Effector memory CD8-positive, alpha-beta T cell (primary cell): ENCODE measurements at places on chromosomes 11 and 22.

DNA sequence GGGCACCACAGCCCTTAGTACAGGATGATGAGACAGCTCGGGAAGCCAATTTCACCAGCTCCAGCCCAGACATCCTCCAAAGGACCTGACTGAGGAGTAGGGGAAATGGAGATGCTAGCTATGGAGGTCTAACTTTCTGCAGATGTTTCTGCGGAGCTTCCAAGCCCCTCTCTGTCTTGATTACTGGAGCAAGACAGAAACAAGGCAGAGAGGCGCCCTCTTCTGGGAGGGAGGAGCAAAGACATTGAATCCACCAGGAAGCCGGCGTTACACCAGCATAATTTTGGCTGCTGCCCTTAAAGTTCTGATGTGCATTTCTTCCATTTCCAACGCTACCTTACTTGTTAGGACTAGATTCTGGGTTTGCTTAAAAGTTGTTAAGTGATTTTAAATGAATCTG, 107.3 kb upstream of the HSD17B12 start:
- H3K36me3 ChIP-seq = no peaks in the 10 kb centered on the region
- H3K4me1 ChIP-seq = peaks cover 5% of the 10 kb centered on the region
- no peak overlapping the region for H3K4me3 ChIP-seq
- H3K27ac ChIP-seq = no peak overlapping the region

DNA sequence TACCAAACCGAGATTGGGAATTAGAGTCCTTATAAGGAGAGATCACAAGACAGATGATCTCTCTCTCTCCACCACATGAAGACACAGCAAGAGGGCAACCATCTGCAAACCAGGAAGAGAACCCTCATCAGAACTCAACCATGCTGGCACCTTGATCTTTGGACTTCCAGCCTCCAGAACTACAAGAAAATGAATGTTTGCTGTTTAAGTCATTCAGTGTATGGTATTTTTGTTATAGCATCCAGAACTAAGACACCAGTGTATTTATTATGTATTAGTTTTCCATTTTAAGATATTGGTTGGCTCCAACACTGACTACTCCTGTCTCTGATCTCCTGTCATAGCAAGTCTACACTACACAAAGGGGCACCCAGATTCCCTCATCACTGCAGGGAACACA, 86.9 kb downstream of the CCDC34 start:
- peaks cover 10% of the 10 kb centered on the region for H3K27me3 ChIP-seq
- DNase-seq = no peak
- H3K4me3 ChIP-seq = no peak overlapping the region

GRCh38 chr11:12430351-12430750, 53.0 kb downstream of the PARVA start:
- no peak for DNase-seq
- no peaks in the 10 kb centered on the region for H3K36me3 ChIP-seq
- no peak overlapping the region for H3K27ac ChIP-seq
- no peaks in the 10 kb centered on the region for H3K4me1 ChIP-seq

DNA sequence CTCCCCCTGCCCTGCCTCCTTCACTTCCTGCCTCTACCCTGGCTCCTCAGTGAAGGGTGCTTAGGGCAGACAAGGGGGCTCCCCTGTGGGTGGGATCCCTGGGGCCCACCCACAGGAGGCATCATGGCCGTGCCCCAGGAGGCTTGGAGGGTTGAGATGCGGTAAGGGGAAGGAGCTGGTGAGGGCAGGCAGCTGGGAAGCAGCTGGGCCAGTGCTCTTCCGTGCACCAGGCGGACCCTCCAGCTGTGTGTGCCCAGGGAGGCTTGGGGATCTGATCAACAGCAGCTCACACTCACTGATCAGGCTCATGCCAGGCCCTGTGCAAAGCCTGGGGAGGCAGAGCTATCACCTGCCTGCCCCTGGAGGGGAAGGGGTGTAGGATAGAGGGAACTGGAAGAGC, 59.3 kb upstream of the TTLL12 start:
- H3K36me3 ChIP-seq = no peaks in the 10 kb centered on the region
- no peaks in the 10 kb centered on the region for H3K4me1 ChIP-seq
- H3K27ac ChIP-seq = no peak overlapping the region
- H3K27me3 ChIP-seq = no peaks in the 10 kb centered on the region

DNA sequence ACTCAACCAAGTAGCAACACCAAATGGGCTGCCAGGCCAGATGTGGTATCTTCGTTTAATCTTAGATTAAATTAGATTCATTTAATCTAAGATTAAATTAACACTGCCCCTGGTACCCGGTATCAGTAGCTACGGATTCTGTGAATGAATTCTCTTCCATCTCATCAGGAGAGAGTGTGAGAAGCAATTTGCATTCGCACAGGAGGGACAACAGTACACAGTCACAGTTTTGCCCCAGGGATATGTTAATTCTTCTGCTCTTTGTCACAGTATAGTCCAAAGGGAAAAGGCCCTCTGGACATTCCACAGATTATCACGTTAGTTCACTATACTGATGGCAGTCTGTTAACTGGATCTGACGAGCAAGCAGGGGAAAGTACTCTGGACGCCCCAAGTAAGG, 22.9 kb downstream of the ASCL2 start:
- H3K27ac ChIP-seq = no peak overlapping the region
- no peaks in the 10 kb centered on the region for H3K4me1 ChIP-seq
- no peak for DNase-seq
- H3K36me3 ChIP-seq = no peaks in the 10 kb centered on the region
- no peak overlapping the region for H3K4me3 ChIP-seq
- peaks cover 12% of the 10 kb centered on the region for H3K27me3 ChIP-seq

DNA sequence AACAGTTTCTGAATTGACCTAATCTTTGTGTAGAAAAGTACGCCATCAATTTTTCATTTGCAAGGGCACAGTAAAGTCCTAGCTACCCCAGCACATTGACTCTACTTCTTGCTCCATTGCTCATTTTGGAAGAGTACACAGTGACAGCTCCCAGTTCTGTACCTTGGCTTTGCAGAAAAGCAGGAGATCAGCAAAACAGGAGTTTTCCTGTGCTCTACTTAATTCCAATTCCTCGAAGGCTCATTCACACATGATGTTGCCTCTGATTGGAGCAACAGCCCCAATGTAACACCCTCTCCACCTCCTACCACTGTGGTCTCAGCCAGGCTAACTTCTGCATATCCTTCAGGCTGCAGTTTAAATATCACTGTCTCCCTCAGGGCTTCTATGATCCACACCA, 118.7 kb downstream of the PAX6 start:
- no peak for DNase-seq
- no peak overlapping the region for H3K27ac ChIP-seq
- no peaks in the 10 kb centered on the region for H3K27me3 ChIP-seq
- no peak overlapping the region for H3K4me3 ChIP-seq
- peaks cover 14% of the 10 kb centered on the region for H3K4me1 ChIP-seq

DNA sequence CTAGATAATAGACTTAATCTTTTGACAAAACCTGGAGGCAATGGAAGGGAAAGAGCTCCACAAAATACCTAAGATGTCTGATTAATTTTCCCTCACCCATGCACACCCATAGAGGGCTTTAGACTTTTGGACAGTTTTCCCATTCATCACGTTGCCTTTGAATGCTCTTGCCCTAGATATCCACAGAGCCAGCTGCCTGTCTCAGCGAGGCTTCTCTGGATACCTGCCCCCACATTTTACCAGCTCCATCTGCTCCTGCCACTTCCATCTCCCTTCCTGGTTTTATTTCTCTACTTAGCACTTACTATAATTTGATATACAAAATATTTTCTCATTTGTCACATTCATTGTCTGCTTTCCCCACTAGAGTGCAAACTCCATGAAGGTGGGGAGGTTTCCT, 136.8 kb downstream of the FDX1 start:
- H3K36me3 ChIP-seq = peaks cover 2% of the 10 kb centered on the region
- H3K4me1 ChIP-seq = peaks cover 9% of the 10 kb centered on the region
- H3K27ac ChIP-seq = no peak overlapping the region
- H3K4me3 ChIP-seq = peak overlapping the region; percentile 4
- no peaks in the 10 kb centered on the region for H3K27me3 ChIP-seq

GRCh38 chr22:20218987-20219386, 49.1 kb downstream of the RTN4R start:
- peaks cover 2% of the 10 kb centered on the region for H3K36me3 ChIP-seq
- no peak overlapping the region for H3K27ac ChIP-seq
- H3K4me3 ChIP-seq = no peak overlapping the region
- H3K4me1 ChIP-seq = peaks cover 4% of the 10 kb centered on the region
- DNase-seq = no peak

GRCh38 chr11:12245091-12245490, 132.3 kb upstream of the PARVA start:
- H3K4me1 ChIP-seq = peaks cover 5% of the 10 kb centered on the region
- no peak for DNase-seq
- H3K27ac ChIP-seq = no peak overlapping the region
- no peaks in the 10 kb centered on the region for H3K27me3 ChIP-seq

DNA sequence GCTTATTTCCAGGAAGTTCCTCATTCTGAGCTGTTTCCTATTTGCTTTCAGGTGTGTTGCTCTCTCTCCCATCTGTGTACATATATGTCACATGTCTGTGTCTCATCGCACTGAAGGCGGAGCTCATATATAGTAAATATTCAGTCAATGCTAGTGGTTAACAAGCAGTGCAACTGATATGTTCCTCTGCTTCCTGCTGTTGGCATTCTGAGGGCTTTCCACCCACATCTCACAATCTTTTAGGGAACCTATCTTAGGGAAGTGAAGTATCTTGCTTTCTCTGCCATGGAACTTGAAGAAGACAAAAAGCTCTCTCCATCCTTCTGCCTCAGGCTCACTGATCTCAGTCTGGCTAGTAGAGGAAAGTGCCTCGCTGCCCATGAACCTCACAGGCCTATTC, 139.8 kb downstream of the TTC17 start:
- H3K4me1 ChIP-seq = no peaks in the 10 kb centered on the region
- peaks cover 7% of the 10 kb centered on the region for H3K36me3 ChIP-seq
- no peak overlapping the region for H3K4me3 ChIP-seq
- no peak overlapping the region for H3K27ac ChIP-seq
- DNase-seq = no peak

GRCh38 chr11:128629516-128630106, 42.3 kb upstream of the ETS1 start:
- no peaks in the 10 kb centered on the region for H3K27me3 ChIP-seq
- peak overlapping the region; percentile 79 for H3K4me3 ChIP-seq
- H3K36me3 ChIP-seq = peaks cover 18% of the 10 kb centered on the region
- DNase-seq = no peak
- H3K27ac ChIP-seq = peak overlapping the region; percentile 97

GRCh38 chr22:39276440-39277141, 31.8 kb upstream of the PDGFB start:
- H3K27me3 ChIP-seq = peaks cover 28% of the 10 kb centered on the region
- peaks cover 2% of the 10 kb centered on the region for H3K36me3 ChIP-seq
- no peak overlapping the region for H3K27ac ChIP-seq
- H3K4me1 ChIP-seq = no peaks in the 10 kb centered on the region
- no peak overlapping the region for H3K4me3 ChIP-seq
- DNase-seq = no peak

DNA sequence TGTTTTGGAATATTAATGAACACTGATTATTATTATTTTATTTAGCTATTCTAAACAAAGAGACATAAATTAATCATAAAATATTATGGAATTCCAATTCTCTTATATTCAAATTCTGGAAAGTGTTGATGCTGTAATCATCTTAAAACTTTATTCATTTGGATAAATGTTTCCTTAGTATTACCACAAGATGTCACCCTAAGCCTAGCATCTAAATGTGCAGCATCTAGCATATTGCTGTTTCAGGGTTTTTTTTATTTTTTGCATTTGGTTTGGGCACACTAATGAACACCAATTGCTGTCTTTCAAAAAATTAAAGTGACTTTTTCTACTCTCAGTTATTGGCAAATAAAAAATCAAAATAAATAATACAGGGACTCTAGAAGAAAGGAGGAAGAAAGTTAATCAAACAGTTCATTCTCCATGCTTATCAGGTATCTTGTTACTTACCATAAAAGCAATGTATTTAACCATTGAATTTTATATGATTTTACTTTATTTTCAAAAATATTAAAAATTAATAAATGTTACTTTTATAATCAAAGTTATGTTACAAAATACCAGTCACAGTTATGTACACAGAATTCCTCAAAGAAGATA, 31.8 kb downstream of the DLG2 start:
- no peak overlapping the region for H3K27ac ChIP-seq
- H3K36me3 ChIP-seq = no peaks in the 10 kb centered on the region
- H3K4me1 ChIP-seq = no peaks in the 10 kb centered on the region
- DNase-seq = no peak
- no peak overlapping the region for H3K4me3 ChIP-seq
- H3K27me3 ChIP-seq = no peaks in the 10 kb centered on the region

DNA sequence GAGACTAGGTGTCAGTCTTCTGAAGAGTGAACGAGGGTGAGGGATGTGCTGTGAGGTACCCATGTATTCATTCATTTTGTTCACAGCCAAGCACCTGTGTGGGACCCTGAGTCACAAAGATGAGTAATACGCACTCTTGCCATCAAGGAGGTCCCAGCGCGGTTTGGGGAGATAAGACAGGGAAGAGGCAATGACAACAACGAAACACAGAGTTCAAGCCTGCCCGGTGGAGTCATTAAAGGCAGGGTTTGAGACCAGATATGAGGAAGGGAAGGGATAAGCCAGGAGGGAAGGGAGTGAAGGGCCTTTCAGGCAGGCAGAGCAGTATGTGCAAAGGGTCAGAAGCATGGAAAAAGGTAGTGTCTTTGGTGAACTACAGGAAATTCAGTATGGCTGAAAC, 4.6 kb downstream of the DCHS1 start:
- DNase-seq = no peak
- no peak overlapping the region for H3K4me3 ChIP-seq
- no peaks in the 10 kb centered on the region for H3K4me1 ChIP-seq
- no peaks in the 10 kb centered on the region for H3K27me3 ChIP-seq
- H3K36me3 ChIP-seq = no peaks in the 10 kb centered on the region

DNA sequence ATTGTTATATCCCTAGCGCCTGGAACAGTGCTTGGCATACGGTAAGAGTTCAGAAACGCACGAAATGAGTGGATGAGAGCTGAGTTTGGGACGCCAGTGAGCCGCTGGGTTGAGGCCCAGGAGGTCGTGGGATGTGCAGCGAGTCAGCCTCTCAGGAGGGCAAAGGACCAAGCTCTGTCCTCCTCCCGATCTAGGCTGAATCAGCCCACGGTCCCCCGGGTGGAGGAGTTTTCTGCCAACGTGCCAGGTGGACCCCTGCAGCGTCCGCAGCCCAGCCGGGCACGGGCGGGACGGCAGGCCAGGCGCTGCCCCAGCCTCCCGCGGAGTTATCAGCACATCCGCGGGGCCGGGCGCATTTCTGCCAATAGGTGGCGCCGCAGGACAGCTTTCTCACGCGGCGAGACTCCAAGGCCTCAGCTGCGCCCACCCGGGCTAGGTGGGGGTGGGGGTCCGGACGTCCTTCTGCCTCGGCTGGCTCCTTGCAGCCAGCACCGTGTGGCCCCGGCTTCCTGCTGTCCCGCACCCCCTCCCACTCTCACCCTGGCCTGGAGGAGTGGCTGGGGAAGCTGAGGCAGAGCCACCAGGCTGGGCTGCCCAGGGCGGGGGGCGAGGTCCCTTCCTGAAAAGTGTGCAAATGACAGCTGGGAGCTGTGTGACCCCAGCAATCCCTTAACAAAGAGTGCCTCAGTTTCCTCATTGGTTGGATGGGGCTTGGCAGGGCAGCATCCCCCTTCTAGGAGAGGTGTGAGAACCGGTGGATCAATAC, 2.2 kb upstream of the RPS19BP1 start:
- peaks cover 22% of the 10 kb centered on the region for H3K36me3 ChIP-seq
- H3K4me3 ChIP-seq = peak overlapping the region; percentile 15
- peak; percentile 83 for DNase-seq

GRCh38 chr11:64262271-64263002, 11.1 kb downstream of the PLCB3 start:
- no peak overlapping the region for H3K27ac ChIP-seq
- H3K4me1 ChIP-seq = peaks cover 11% of the 10 kb centered on the region
- H3K4me3 ChIP-seq = no peak overlapping the region
- peaks cover 16% of the 10 kb centered on the region for H3K36me3 ChIP-seq

GRCh38 chr11:73258104-73259035, 13.8 kb upstream of the P2RY6 start:
- H3K36me3 ChIP-seq = no peaks in the 10 kb centered on the region
- H3K4me3 ChIP-seq = no peak overlapping the region
- DNase-seq = no peak
- H3K27ac ChIP-seq = no peak overlapping the region
- peaks cover 5% of the 10 kb centered on the region for H3K27me3 ChIP-seq
